Neural progenitor cell (in vitro differentiated cells): ENCODE measurements at places on chromosomes 6 and 20. TPM values are rescaled to one million over a fixed set of nuclear protein-coding genes. Genes with fewer than 3 reads are reported as not detected.

GRCh38 chr6:117829594-117830319, 77.3 kb upstream of the SLC35F1 start:
- H3K27ac ChIP-seq, result no peak overlapping the region
- H3K27me3 ChIP-seq, result no peaks in the 10 kb centered on the region
- peak overlapping the region; percentile 80 for H3K4me3 ChIP-seq
- H3K36me3 ChIP-seq, result no peaks in the 10 kb centered on the region
- peak; percentile 84 for DNase-seq

- no peak overlapping the region for H3K27ac ChIP-seq
- DNase-seq, result no peak
- H3K4me3 ChIP-seq, result no peak overlapping the region
- no peaks in the 10 kb centered on the region for H3K4me1 ChIP-seq
- no peaks in the 10 kb centered on the region for H3K27me3 ChIP-seq
- H3K36me3 ChIP-seq, result no peaks in the 10 kb centered on the region
Measured at GRCh38 chr6:147741389-147741788, 232.9 kb downstream of the SAMD5 start.

The PTGIS gene
- total RNA-seq, result 31.3 and 35.6 TPM in 2 replicates

GRCh38 chr6:88609983-88610382, 353.4 kb downstream of the RNGTT start:
- DNase-seq, result no peak
- H3K27me3 ChIP-seq, result no peaks in the 10 kb centered on the region
- no peaks in the 10 kb centered on the region for H3K4me1 ChIP-seq
- no peaks in the 10 kb centered on the region for H3K36me3 ChIP-seq
- H3K4me3 ChIP-seq, result no peak overlapping the region

DNA sequence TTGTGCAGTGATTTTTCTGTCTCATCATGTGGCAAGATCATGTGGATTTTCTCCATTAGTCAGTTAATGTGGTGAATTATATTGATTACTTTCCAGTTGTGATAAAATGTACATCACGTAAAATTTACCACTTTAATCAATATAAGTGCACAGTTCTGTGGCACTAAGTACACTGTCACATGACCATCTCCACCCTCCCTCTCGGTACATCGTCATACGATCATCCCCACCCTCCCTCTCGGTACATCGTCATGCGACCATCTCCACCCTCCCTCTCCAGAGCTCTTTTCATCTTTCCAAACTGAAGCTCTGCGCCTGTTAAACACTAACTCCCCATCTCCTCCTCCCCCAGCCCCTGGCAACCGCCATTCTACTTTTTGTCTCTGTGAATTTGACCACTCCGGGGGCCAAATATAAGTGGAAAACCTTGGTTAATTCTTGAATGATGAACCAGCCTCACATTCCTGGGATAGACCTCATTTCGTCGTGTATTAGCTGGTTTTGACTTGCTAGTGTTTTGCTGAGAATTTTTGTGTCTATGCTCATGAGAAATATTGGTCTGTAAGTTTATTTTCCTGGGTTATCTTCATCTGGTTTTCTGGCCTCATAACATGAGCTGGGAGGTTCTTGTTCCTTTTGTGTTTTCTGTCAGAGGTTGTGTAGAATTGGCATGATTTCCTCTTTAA, 10.8 kb downstream of the NTSR1 start:
- no peaks in the 10 kb centered on the region for H3K36me3 ChIP-seq
- H3K4me1 ChIP-seq, result no peaks in the 10 kb centered on the region
- H3K27me3 ChIP-seq, result peaks cover 13% of the 10 kb centered on the region

The STMN3 gene
- 3.3 and 6.1 TPM in 2 replicates for total RNA-seq

DNA sequence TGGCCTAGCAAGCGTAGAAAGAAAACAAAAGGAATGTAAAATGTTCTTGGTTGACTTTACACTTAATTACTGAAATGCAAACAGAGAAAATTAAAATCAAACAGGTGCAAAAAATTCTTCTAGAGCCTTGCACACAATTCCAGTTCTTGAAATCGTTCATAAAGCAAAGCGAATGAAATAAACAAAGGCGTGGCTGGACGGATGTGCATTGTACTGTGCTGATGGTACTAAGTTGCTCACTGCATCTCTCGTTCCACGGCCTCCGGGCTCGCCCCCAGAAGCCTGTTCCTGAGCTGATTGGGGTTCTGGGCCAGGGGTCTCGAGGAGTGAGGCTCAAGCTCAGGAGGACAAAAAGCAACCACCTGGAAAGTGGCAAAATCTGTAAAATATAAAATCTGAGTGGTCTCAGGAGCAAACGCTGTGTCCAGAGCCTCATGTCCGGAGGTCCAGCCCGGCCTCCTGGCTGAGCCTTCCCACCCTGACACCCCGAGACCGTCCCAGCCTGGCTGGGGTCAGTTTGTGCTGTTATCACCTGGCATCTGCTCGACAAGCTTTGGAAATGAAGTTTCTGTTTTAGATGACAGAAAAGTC, 71.3 kb downstream of the TTLL2 start:
- no peak for DNase-seq
- H3K27me3 ChIP-seq, result no peaks in the 10 kb centered on the region
- H3K27ac ChIP-seq, result no peak overlapping the region
- no peaks in the 10 kb centered on the region for H3K4me1 ChIP-seq

The MTRF1L gene
- total RNA-seq, result 23.1 and 29.0 TPM in 2 replicates

The RPP40 gene
- 19.3 and 23.2 TPM in 2 replicates for total RNA-seq

DNA sequence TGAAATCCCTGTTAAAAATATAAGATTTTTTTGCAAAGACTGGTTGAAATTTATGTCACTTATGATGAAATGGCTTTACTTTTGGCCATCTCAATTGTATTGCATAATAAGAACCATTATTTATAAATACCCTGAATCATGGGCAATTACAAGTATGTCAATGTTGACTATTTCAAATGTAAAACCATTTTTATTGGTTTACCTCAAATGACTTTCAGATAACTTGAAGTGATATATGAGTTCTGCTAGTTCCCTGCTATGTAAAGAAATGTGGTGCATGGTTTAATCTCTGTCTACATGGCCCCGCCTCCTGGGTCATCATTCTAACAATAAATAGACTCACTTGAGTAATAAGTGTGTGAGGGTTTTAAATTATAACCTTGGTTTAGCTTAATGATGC, 275.6 kb upstream of the PREP start:
- H3K4me3 ChIP-seq, result no peak overlapping the region
- no peaks in the 10 kb centered on the region for H3K27me3 ChIP-seq
- no peaks in the 10 kb centered on the region for H3K36me3 ChIP-seq
- no peak for DNase-seq

- peak within 1 kb of the TSS; percentile 81 for H3K4me3 ChIP-seq
- DNase-seq, result peak; percentile 81
- peaks cover 26% of the 10 kb centered on the region for H3K4me1 ChIP-seq
Measured at GRCh38 chr20:62938105-62938888, at the start of gene GID8. Gene GID8 (plus strand): TSS chr20:62938147. CDS start chr20:62941503, 3,356 bp downstream.

DNA sequence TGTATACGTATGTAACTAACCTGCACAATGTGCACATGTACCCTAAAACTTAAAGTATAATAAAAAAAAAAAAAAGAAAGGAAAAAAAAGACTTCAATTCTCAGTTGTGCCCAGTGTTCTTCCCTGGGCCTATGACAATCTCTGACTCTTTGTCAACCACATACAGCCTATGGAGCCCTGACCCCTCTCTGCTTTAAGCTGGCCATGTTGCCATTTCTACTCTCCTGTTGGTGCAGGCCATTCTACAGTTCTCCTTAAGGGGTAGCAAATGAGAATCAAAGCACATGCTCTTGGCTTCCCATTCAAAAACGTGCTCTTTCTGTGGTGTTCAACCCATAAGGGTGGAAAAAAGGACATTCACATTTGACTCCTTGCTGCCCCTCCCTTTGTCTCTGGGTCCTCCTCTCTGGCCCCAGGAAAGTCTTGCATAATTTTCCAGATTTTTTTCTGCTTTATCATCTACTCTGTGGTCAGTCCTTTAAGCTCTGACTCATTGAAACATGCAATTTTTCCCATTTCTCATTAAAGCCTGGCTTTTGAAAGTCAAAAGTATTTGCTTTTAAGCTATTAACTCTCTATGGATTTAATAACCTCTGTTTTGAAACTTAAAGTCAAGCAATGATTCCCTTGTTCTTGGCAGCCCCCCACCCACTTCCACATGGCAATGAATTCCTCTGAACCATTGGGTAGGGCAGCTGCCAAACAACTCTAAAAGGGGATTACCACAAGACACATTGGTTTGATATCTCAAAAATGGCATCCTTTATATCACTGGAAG, 208.6 kb upstream of the MCHR2 start:
- H3K27me3 ChIP-seq, result no peaks in the 10 kb centered on the region
- H3K27ac ChIP-seq, result no peak overlapping the region
- DNase-seq, result no peak
- H3K4me1 ChIP-seq, result no peaks in the 10 kb centered on the region
- no peak overlapping the region for H3K4me3 ChIP-seq

The SLC4A11 gene
- 0.95 and 3.4 TPM in 2 replicates for total RNA-seq

DNA sequence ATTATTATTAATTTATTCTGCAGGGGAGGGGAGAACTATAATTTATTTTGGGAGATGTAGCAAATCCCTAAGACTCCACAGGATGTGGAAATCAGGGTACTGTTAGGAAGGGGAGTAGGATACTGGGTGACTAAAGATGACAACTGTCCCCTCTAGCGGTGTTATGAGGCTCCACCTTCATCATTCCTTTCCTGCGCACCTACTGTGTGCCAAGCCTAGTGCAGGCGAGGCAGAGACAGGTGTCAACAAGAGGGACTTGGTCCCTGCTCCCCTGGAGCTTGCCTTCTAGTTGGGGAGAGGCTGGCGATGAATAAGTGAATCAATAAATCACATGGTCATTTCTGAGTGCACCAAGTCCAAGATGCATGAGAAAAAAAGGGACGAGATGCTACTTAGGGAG, 65.5 kb downstream of the STK35 start:
- no peaks in the 10 kb centered on the region for H3K36me3 ChIP-seq
- no peak overlapping the region for H3K4me3 ChIP-seq
- peaks cover 4% of the 10 kb centered on the region for H3K27me3 ChIP-seq
- DNase-seq, result no peak
- no peaks in the 10 kb centered on the region for H3K4me1 ChIP-seq
- no peak overlapping the region for H3K27ac ChIP-seq

The HCK gene
- total RNA-seq, result not detected in 2 replicates

DNA sequence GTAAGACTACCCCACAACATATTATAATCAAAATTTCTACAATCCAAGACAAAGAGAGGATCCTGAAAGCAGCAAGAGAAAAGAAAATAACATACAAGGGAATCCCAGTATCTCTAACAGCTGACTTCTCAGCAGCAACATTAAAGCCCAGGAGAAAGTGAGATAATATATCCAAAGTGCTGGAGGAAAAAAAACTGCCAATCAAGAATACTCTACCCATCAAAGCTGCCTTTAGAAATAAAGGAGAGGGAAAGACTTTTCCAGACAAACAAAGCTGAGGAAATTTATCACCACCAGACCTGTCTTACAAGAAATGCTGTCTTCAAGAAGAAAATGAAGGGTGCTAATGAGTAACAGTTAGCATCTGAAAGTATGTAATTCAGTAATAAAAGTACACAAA, 43.3 kb upstream of the IRAK1BP1 start:
- DNase-seq, result no peak
- no peaks in the 10 kb centered on the region for H3K36me3 ChIP-seq
- H3K4me1 ChIP-seq, result no peaks in the 10 kb centered on the region
- no peaks in the 10 kb centered on the region for H3K27me3 ChIP-seq

DNA sequence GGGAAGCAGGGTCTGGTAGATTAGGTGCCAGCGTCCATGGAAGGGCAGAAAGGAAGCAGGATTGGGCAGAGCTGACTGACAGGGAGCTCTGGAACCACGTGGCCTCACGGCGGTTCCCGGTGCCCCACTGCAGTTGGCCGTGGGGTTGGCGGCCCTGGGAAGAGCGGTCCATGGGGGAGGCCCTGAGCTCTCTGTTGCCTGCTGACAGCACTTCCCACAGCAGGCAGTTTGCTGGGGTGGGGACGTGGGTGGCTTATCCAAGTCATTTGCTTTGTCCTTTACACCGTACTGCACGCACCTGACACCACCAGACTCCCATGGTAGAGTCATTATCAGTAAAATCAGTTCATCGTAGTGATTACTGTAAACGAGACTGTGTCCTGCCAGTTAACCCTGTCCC, 56.1 kb downstream of the RPP40 start:
- H3K27ac ChIP-seq, result no peak overlapping the region
- H3K27me3 ChIP-seq, result no peaks in the 10 kb centered on the region
- H3K36me3 ChIP-seq, result no peaks in the 10 kb centered on the region
- H3K4me1 ChIP-seq, result peaks cover 5% of the 10 kb centered on the region

GRCh38 chr6:157956171-157956730, 25.4 kb upstream of the SYNJ2 start:
- no peak overlapping the region for H3K27ac ChIP-seq
- no peaks in the 10 kb centered on the region for H3K36me3 ChIP-seq
- H3K4me1 ChIP-seq, result peaks cover 3% of the 10 kb centered on the region
- H3K4me3 ChIP-seq, result no peak overlapping the region
- DNase-seq, result no peak

DNA sequence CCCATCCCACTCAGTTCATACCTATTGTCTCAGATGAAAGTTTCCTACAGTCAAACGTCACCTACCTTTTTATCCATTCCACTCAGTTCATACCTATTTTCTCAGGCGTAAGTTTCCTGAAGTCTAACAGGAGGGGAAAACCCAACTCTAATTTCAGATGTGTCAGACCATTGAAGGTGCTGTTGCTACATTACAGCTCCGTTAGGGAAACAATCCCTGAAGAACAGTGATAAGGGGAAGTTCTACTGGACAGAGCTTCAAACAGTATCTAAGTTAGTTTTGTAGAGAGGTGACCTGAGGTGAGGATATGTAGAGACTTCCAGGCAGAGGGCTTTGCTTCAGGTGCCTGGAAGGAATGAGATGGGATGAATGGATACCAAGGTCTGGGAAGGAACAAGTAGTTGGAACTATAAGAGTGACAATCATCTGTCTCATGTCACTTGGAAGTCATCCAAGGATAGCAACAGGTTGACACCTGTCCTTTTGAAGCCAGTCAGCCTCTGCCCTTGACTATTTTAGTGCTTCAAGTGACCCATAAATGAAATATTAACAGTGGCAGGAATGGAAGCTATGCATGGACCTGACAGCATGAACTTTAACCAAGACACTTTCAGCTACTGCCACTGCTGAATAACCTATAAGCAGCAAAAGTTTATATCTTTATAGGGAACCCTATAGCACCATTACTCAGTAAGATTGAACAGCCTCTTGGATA, 191.6 kb upstream of the MOCS1 start:
- H3K4me3 ChIP-seq, result no peak overlapping the region
- no peaks in the 10 kb centered on the region for H3K4me1 ChIP-seq
- no peak overlapping the region for H3K27ac ChIP-seq

The TTBK1 gene
- total RNA-seq, result 1.7 and 3.2 TPM in 2 replicates

The TCF21 gene
- total RNA-seq, result 0.04 and 0.22 TPM in 2 replicates

The STX11 gene
- total RNA-seq, result 0.06 TPM in 1 of 2 replicates, not detected in the other

- peaks cover 39% of the 10 kb centered on the region for H3K27me3 ChIP-seq
- no peaks in the 10 kb centered on the region for H3K36me3 ChIP-seq
- no peak for DNase-seq
- no peak overlapping the region for H3K4me3 ChIP-seq
Measured at GRCh38 chr6:28343898-28344677, 5.7 kb upstream of the ZKSCAN3 start.

DNA sequence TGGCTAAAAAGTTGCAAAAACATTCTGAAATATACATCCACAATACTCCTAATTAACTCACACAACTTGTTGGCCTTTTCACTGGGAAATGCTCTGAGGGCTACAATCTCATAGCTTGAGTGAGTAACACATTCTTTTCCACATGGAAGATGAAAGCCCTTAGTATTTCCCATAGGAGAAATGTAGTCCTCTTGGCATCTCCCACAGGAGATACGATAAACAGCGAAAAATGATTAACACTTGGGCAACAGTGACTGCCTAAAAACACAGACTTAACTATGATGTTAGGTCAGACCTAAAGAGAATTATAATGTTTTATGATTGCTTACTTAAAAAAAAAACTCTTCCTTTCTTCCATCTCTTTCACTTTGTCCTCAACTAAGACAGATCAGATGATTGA, 9.0 kb downstream of the MYLK4 start:
- peaks cover 16% of the 10 kb centered on the region for H3K4me1 ChIP-seq
- H3K4me3 ChIP-seq, result no peak overlapping the region
- DNase-seq, result no peak
- H3K27me3 ChIP-seq, result no peaks in the 10 kb centered on the region
- H3K27ac ChIP-seq, result no peak overlapping the region
- H3K36me3 ChIP-seq, result no peaks in the 10 kb centered on the region
